Brain pericyte (primary cell): ENCODE measurements at places on chromosomes 7 and 10.

DNA sequence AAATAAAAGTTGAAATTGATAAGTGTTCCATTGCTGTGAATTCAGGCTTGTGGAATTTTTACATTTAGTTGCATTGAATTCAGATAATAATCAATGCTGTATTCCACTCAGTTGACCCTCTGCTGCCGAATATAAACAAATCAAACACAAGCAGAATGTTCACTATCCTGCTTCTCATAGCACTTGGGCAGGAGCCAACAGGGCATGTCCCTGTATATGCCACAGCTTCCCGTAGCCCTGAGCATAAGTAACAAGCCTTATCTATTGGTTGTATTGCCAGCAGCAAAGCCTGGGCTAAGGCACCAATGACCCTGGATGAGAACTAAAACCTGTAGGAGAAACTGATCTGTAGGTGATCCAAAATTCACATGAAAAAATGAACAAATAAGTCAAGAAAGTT is 145.9 kb downstream of the ARHGAP12 start:
- DNase-seq: no peak

DNA sequence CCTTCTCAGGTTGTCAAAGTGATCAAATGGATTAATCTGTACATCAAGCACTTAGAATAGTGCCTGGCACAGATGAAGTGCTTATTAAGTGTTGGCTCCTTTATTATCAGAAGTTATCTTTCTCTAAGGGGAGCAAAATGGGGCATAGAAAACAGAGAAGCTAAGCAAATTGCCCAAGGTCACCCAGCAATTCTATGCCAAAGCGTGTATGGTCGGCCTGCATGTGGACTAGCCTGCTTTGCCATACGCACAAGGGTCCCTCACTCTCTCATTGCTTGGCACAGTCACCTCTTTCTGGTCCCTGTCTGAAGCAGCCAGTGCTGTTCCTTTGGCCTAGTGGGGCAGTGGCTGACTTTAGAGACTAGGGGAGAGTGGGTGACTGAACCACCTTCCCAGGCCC is 45.3 kb downstream of the CDH23 start:
- no peak for DNase-seq

DNA sequence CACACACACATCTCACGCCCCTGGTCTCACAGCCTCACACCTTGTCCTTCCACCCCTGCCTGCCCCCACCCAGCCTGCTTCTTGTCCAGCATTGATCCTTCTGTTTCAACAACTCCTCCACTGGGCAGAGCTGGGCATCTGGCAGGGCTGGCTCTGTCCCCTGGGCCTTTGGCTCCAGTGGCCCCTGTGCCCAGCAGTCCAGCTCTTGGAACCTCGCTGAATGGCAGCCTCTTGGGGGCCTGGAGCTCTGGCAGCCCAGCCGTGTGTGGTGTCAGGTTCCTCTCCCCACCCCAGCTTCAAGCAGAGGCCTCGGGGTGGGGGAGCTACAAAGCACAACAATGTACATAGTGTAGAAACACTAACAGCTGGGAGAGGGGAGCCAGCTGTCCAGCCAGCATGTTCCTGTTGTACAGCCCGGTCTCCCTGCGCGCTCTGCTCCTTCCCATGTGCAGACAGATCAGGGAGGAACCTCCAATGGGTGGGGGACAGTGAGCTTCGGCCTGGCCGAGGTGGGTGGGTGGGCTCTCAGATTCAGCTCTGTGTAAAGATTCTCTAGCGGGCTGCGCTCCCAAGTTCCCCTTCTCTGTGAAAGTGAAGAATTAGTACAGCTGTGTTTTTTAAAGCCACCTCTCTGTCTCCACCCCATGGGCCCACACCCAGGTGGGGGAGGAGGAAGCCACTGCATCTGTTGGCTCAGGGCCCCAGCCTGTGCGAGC is 19.4 kb downstream of the ZMIZ2 start:
- DNase-seq: peak; percentile 46

DNA sequence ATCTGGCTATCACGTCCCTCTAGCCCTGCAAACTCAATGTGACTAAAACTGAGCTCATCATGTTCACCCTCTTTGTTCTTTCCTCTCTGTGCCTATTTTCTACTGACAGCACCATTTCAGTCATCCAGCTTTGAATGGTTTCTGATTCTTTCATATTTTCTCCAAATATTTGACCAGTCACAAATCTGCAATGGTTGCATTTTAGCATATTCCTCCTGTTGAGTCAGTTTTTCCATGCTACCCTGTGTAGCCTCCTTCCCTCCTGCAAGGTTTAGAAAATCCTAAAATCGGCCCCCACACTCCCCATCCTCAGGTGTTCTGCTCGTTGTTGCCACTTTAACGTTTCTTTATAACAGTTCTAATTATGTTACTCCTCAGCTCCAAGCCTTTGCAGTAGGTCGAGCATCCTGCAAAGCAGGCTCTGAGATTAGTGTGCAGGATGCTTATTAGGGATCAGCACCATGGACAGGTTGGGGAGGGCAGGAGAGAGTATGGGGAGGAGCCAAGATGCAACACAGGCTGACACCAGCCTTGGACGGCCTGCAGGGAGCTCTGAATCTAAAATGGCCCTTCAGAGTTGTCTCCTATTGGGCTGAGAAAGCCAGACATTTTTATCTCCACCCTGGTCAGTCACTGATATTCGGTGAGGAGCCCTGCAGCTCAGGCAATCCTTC is 531.0 kb upstream of the COBL start:
- DNase-seq: no peak

- no peak for DNase-seq
These were observed 6.3 kb downstream of the CASP7 start for GRCh38 chr10:113686028-113686427.

GRCh38 chr10:29576681-29577080 is 58.1 kb downstream of the SVIL start:
- DNase-seq: no peak

- no peak for DNase-seq
These were observed 9.9 kb upstream of the SPAG6 start for GRCh38 chr10:22335173-22335933.

DNA sequence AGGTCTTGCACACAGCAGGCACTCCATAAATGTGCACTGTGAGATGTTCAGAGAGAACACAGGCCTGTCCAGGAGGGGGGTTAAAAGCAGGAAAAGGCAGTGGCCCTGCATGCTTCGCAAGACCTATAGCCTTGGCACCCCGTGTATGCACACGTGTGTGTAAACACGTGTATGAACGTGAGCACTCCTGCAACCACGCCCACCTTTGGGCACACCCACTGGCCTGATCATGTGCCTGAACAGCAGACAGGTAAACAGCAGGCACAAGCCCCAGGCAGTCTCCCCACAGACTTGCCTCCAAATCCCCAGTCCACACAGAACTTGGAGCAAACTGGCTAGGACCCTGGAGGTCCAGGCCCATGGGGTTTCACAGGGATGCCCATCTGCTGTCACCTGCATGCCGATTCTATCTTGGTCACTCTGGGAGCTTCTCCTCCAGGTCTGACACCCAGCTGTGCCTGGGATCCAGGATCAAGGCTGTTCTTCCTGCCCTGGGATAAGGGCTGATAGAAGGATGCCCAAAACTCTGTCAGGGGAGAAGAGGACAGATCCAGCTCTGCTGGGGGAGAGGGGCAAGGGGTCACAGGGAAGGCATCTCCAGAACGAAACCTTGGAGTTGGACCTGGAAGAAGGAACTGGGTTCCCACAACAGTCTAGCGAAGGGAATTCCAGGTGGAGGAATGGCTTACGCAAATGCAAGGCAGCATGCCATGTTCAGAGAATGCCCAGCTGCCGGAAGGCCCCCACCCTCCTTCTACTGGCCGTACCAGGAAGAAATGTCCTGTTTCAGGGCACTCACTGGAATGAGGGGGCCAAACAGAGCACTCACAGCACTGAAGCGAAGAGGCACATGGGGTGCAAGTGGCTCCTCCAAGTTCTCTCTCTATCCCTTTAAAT is 14.3 kb upstream of the ZMIZ1 start:
- no peak for DNase-seq

DNA sequence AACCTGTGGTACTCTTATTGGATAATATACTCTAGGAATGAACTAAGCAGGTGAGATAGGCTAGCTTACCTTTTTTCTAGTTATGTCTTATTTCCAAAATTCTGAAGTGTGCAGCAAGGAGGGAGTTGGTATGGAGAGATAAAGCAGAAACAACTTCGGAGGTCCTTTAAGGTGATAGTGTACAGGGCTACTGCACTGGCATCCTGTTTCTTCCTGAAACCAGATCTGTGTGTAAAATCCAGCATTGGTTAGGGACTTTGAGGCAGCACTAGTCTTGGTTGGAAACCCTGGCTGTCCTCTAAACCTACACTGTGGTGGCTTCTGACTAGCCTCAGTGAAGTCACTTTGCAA is 66.9 kb upstream of the STRIP2 start:
- no peak for DNase-seq

DNA sequence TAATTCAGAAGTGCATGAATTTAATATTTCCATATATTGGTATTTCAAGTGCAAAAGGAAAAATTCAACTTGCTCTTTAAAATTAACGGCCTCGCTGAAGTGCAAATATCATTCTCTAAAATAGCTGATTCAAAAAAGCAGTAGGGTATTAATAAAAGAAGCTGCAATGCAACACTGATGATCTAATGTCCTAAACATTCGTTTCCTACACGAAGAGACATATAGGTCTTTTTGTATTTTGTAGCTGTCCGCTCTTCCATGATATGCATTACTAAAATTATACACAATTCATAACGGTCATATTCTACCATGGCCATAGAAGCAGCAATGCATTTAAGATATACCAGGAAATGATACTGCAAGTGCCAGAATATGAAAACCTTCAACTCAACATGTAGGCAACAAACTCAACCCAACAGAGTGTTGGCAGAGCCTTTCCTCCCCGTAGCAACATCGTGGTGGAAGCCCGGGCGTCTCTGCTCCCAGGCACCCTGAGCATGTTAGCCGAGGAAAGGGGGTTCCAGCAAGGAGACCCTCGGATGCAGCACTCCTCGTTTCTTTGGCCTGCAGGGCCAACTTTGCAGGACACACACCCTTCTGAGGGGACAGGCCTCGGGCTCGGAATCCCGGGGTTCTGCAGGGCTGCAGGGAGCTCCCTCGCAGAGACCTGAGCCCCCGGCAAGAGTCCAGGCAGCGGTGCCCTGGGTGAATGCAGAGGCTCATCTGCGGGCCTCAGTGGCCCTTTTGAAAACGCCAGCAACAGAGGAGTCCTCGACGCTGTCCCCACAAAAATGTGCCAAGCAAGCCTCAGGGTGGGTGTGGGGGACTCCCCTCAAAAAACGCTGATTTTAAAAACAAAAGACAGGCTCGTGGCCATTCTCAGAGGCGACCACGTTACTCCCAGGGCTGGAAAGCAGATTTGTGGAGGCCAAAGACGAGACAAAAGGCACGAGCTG is 1.6 kb downstream of the FAM171A1 start:
- no peak for DNase-seq

DNA sequence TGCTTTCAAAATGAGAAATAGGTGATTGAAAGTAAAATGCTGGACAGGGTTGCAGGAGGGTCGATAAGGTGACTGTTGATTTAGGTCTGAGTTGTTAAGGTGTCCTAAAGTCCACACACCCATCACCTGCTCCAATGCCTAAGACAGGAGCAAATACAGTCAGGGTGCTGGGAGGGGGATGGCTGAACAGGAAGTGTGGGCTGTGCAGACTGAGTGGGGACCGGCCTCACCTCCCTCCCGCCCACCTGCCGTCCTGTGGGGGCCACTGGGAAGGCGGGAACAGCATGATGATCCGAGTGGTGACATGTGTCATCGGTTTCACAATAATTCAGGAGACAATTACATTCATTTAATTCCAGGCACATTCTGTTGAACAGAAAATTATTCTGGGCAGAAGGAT is 260.8 kb downstream of the DNAJB6 start:
- DNase-seq: no peak

DNA sequence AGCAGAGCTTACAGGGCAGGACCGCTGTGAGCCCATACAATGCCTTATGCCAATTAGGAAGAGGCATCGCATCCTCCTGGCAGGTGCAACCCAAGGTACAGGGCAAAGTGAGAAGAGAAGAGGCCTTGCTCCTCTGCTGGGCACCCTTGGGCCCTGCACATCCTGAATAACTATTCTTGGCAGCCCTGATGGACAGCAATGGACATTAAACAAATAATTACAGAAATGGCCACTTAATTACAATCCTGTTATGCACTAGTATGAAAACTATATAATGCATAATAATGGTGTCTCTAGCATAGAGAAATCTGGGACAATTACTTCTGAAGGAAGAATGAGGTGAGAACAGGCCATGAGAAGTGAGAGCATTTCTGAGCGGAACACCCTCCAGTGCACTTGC is 83.5 kb downstream of the PLPP4 start:
- no peak for DNase-seq

DNA sequence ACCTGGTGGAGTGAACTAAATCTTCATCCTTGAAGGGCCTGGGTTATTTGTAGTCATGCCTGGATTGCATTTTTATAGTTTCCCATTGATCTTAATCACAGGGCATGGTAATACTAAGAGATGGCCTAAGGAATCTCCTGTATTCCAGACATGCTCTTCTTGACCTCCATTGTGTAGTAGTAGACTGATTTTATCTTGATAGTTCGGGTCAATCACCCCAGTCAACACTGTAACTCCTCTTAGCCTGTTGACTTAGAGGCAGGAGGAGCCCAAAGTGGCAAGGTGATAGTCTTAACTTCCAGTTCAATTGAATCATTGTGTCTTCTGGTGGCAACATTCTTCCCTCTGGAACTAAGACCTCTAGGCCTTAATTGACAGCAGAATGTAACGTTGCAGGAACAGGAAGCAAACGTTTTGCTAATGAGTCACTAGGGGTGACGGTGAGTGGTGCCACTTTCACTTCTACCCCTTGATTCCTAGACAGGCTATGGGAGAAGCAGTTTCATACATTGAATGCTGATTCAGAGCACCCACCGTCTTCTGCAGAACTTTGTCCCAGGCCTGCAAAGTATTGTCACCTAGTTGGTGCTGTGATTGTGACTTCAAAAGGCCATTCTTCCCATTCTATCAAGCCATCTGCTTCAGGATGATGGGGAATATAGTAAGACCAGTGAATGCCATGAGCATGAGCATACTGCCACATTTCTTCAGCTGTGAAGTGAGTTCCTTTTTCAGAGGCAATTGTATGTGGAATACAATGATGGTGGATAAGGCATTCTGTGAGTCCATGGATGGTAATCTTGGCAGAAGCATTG is 24.0 kb upstream of the PAPSS2 start:
- no peak for DNase-seq

DNA sequence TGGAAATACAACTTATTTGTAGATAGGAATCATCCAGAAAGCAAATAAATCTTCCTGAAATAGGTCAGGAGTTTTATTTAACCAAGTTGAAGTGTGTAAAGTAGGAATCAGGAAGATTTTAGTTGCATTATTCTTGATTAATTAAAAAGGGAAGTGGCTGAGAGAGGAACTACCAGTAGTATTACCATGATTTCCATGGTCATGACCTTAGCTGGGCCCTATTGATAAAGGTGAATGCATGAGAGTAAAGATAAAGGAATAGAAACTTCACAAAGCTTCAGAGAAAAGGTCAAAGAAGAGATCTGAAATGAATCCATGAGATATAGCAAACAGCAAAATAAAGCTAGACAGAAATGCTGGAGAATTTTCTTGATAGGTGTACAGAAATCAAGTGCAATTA is 46.2 kb upstream of the DLX6 start:
- DNase-seq: no peak

DNA sequence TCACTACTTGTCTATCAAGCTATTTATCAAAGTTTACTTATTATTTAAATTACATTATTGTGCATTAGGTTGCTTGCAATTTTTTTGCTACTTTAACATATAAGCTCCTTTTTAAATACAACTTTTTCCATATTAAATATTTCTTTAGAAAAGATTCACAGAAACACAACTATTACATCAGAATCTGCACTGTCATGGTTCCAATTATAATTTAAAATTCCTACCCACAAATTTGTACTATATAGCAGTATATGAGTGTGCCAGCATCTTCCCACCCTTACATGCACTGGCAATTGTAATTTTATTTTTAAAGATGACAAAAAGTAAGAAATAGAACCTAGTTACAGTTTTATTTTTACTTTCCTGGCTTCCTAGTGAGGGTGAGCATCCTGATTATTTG is 15.8 kb downstream of the MINDY3 start:
- DNase-seq: no peak
